ENCODE measurements at places on chromosomes 16 and 17.

DNA sequence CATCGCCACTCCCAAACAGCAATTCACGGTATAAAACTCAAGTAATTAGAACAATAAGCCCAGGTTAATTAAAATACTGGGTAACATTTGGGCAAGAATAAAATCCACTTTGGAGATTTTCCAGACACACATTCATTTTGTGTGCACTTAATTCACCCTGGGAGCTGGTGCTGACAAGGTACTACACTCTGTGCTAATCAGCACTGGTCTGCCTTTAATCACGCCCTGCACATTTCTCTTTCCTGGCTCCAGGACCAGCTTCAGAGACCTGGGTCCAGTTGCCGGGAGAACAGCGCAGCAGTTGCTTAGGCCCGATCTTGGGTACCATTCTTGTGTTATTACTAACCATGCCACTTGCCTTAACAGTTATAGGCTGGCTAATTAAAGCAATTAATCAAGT lies 23.7 kb upstream of the ASIC2 start:
- no peak for DNase-seq

GRCh38 chr17:45907750-45908395 lies 13.5 kb downstream of the MAPT start:
- no peak for DNase-seq

DNA sequence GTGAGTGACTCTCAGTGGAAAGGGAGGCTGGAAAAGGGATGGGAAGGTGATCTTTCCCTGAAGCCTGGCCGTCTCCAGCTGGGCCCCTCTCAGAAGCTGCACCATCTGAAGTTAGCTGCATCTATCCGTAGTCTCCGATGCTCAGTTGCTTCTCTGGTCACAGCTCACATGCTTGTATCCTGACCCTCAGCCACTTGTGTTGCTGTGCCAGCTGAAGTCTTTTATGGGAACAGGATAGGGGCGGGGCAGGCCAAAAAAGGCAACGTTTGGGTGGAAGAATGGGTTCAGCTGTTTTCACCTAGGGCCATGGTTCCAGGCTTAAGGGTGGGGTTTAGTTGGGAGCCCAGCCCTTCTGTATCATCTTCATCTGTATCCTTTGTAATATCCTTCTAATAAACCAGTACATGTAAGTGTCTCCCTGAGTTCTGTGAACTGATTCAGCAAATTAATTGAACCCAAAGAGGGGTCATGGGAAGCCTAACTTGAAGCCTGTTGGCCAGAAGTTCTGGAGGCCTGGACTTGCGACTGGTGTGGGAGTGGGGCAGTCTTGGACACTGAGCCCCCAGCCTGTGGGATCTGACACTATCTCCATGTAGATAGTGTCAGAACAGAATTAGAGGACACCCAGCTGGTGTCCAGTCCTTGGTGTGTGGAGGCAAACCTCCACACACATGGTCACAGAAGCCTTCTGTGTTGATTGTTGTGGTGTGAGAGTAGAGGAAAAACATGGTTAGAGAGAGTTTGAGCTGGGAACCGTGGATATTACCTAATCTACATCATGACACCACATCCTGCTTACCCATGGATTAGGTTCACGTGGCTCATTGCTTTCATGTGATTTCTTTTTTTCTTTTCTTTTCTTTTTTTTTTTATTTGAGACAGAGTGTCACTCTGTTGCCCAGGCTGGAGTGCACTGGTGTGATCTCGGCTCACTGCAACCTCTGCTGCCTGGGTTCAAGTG lies 49.3 kb upstream of the FBXO47 start:
- no peak for DNase-seq

DNA sequence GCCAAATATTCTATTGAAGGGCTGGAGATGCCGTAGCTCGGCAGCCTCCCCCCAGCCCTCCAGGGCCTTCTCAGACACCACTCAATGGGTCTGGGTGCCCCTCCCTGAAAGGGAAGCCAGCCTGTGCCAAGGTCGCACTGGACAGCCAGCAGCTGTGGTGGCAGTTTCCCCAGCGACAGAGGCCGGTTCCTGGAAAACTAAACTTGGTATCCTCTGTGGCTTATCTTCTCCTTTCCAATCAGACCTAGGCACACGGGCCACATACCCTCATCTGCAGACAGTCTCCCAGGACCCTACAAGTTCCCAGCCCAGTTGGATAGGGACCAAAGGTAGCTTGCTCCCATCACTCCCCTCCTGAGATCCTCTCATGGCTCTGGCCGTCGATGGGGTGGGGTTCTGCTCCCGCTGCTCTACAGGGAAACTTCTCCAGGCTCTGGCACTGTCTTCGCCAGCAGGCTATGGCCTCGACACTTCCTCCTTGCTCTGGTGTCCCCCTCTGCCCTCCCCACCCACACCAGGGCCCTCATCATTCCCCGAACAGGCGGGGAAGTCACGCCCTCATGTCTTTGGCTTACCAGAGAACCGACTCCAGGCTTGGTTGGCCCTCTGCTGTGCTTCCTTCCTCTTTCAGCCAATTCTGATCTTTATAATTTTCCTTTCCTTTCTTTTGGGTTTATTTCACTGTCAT lies 18.3 kb upstream of the IL21R start:
- peak; percentile 30 for DNase-seq

DNA sequence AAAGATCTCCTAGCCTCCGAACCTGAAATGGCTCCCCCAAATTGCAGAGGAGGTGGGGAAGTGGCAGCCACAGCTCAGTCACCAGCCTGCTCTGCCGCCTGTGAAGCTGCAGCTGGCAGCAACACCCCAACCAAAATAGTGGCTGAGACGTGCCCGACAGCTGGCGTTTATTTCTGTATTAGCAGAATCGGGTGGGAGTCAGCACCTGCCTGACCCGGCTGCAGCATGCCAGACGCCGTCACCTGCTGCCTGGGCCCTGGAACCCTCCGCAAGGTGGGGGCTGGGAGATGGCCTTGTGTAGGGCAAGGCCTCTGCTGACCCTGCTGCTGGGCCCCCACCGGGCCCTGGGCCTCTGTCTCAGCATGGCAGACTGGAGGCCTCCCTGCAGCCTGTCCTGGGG lies 17.5 kb upstream of the PABPN1L start:
- DNase-seq: no peak

DNA sequence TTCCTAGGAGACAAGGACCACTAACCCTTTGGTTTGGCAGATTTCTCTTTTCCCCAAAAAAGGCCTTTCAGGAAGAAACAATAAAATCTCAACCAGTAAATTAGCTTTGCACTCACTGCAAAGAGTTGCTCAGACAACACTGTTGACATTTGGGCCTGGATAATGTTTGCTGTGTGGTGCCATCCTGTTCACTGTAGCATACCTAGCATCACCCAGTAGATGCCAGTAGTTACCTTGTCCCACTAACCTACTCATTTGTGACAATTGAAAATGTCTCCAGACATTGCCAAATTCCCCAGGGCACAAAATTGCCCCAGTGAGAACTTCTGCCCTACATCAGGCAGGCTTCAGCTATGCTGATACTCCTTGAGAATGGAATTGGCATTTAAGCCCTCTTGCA lies 177.0 kb upstream of the ERCC4 start:
- no peak for DNase-seq

GRCh38 chr17:18857864-18858566 lies at the start of gene PRPSAP2:
Gene PRPSAP2 (plus strand): TSS chr17:18858131. CDS start chr17:18865834, 7,703 bp downstream.
- peak; percentile 97 for DNase-seq

Measured in activated CD8-positive, alpha-beta memory T cell treated with anti-CD3 and anti-CD28 coated beads, Interleukin-2, amount 10 ng/mL, durations not matched to agents 7 days and 5 days (primary cell).